ENCODE measurements at places on chromosomes 12 and 14.
A peak's percentile ranks its signal among the peaks of the same experiment; 100 is the strongest.

- peak; percentile 87 for DNase-seq
Observed at GRCh38 chr12:124160097-124160756, 134.7 kb upstream of the RFLNA start.

DNA sequence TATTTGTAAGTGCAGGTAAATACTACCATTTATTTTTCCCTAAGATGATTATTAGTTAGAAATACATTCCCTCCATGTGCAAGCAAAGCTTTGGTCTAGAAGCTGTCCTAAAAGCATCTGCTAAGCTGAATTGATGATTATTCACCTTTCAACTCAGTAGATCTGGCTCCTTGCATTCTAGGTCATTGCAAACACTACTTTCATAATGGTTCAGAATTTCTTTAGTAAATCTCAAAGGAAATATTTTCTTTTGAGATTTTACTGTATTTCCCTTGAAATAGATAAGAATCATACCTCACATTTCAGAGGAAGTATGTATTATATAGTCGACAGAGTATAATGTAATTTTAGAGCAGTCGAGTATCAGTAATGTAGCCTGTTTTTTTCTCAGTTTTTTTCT is 2.4 kb downstream of the ETNK1 start:
- DNase-seq, result peak; percentile 7

GRCh38 chr12:110791589-110791988 is 48.9 kb upstream of the PPP1CC start:
- DNase-seq, result no peak

DNA sequence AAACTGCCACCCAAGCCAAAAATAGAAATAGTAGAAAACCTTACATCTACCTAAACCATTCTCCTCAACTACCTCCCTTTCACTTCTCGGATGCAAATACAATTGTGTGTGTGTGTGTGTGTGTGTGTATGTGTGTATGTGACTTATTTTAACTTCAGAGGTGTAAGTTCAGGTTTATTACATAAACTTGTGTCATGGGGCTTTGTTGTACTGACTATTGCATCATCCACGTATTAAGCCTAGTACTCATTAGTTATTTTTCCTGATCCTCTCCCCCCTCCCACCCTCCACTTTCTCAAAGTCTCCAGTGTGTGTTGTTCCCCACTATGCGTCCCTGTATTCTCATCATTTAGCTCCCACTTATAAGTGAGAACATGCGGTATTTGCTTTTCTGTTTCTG is 592.5 kb upstream of the ATP2B1 start:
- no peak for DNase-seq

- no peak for DNase-seq
Observed at GRCh38 chr14:82414853-82415539, 881.3 kb upstream of the SEL1L start.

- DNase-seq, result no peak
Observed at GRCh38 chr12:24864796-24865125, 84.1 kb downstream of the BCAT1 start.

- DNase-seq, result no peak
Observed at GRCh38 chr12:56998316-56998715, 8.0 kb downstream of the ZBTB39 start.

GRCh38 chr14:69650948-69651369 is 39.6 kb downstream of the SUSD6 start:
- no peak for DNase-seq

DNA sequence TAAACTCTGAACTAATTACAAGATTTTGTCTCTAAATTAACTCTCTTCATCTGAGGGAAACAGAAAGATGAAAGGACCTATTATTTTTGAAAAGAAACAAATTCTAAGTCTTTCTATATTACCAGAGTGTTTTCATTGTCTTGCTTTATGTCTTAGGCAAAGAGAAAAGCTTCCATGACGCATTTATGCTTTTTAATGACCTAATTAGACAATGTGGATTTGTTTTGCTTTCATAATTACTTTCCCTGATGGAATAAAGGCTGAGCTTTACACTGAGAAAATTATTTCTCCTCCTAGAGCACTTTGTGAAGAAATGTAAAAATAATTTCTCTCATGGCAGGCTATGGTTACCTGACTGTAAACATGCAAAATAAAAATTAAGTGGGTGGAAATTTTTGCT is 138.0 kb upstream of the SLCO1C1 start:
- DNase-seq, result no peak

GRCh38 chr12:88206601-88207000 is 64.5 kb downstream of the TMTC3 start:
- no peak for DNase-seq

DNA sequence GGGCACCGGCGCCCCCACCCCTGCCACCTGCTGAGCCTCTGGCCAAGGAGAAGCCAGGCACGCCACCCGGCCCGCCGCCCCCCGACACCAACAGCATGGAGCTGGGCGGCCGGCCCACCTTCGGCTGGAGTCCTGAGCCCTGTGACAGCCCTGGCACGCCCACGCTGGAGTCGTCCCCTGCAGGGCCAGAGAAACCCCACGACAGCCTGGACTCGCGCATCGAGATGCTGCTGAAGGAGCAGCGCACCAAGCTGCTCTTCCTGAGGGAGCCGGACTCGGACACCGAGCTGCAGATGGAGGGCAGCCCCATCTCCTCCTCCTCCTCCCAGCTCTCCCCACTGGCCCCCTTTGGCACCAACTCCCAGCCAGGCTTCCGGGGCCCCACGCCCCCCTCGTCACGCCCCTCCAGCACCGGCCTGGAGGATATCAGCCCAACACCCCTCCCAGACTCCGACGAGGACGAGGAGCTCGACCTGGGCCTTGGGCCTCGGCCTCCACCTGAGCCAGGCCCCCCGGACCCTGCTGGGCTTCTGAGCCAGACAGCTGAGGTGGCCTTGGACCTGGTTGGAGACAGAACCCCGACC is 6.5 kb downstream of the SETD1B start:
- no peak for DNase-seq

GRCh38 chr12:49969651-49970429 is 2.9 kb upstream of the AQP6 start:
- no peak for DNase-seq

- DNase-seq, result peak; percentile 77
Observed at GRCh38 chr12:124928095-124928911, 13.9 kb upstream of the UBC start.

- DNase-seq, result peak; percentile 51
Observed at GRCh38 chr14:52961060-52961639, 10.3 kb upstream of the FERMT2 start.

- no peak for DNase-seq
Observed at GRCh38 chr12:108305991-108306501, 33.1 kb downstream of the CMKLR1 start.

GRCh38 chr12:76878099-76878898 is 520 bp downstream of the CSRP2 start:
- peak; percentile 65 for DNase-seq

DNA sequence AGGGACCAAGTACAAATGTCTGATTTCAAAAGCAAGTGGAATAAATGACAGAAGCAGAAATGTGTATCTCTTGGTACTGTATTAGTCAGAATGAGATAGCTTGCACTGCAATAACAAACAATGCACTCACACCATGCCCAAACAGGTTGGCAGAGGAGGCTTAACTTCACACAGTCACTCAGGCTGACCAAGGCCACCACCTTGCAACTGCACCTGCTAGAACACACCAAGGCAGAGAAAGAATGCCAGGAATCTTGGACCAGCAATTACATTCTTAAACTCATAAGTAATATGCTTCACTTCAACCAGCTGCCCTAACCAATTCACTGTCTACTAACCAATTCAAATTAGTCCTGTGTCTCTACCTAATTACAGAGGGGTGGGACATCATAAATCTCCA is 378.3 kb downstream of the BCL11B start:
- DNase-seq, result no peak

- no peak for DNase-seq
Observed at GRCh38 chr14:22448035-22448904, 140.8 kb downstream of the DAD1 start.

DNA sequence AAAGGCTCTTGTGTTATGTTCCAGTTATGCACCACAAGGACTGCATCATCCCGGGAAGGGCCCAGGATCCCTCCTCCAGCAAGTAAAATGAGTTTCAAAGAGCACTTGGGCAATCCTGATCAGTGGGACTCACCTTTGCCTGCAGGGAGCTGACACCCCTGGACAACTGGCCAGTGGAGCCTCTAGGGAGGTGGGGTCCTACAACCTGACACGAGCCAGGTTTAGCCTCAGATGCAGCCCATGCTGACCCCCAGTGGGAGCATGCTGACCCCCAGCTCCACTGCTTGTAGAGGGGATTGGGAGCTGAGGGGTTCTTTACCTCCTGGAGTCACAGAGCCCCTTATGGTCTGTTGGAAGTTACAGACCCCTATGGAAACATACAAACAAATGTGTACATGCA is 365.8 kb downstream of the CACNA1C start:
- DNase-seq, result no peak

- no peak for DNase-seq
Observed at GRCh38 chr14:29123017-29123416, 356.4 kb downstream of the FOXG1 start.

GRCh38 chr14:43706900-43707299 is 800.2 kb downstream of the FSCB start:
- DNase-seq, result no peak

DNA sequence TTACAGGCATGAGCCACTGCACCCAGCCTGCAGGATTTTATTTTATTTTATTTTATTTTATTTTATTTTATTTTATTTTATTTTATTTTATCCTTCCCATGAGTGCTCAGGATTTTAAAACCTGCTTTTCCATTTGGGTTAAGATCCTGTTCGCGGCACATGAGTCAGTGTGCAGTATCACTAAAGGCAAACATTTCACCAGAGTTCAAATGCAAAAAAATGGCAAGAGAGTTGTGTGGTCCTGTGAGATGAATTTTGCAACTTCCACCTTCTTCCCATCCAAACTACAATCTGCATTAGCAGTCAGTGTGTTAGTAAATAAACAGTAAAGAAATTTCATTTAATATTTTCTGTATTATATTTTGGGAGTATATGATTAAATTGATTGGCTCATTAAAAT is 29.0 kb downstream of the MOAP1 start:
- no peak for DNase-seq

DNA sequence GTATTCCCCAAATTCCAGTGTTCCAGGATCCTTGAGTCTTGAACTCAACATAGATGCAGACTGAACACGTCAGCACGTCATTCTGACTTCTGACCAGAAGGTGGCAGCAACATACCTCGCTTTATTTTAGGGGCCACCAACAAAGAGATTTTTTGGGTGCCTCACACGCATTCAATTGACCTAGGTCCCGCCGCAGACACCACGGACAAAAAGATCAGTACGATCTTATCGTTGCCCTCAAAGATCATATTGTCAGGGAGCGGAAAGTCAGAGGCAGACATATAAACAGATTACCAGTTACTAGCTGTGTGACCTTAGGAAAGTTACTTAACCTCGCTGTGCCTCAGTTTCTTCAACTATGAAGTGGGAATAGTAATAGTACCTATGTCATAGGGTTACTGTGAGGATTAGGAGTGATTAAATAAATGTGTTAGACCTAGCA is 6.5 kb upstream of the PRPH start:
- peak; percentile 80 for DNase-seq

DNA sequence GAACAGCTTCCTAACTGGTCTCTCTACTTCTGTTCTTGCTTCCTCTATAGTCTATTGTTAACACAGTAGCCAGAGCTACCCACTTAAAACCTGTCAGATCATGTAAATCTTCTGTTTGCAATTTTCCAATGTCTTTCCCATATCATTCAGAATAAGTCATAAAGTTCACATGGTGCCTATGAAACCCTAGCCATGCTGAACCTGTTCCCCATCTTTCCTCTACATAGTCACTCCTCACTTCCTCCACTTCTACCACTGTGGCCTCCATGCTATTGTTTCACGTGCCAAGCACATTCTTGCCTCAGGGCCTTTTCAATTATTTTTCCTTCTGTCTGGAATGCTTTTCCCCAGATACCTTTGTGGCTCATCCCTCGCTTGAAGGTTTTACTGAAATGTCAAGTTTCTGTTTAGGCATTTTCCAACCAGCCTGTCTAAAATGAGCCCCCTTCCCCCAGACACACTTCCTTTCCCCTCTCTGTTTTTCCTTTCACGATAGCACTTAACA is 132.1 kb downstream of the DYRK2 start:
- no peak for DNase-seq

GRCh38 chr12:40697566-40698259 is 5.5 kb downstream of the CNTN1 start:
- peak; percentile 67 for DNase-seq

DNA sequence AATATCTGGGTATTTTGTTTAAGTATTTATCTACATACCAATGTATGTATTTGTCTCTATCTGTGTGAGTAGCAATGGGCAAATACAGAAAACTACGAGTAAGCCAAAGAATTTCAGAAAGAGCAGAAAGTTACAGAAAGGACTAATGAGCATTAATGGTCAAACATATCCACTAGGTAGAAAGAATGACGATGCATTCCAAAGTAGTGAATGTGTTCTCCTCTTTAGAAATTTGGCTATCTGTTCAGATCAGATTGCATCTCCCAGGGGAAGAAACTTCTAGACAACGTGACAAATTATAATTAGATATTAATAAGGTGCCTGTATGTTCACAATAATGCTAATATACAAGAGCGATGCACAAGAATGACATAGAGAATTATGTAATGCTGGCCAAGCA is 194.5 kb upstream of the GZMB start:
- DNase-seq, result no peak

- DNase-seq, result no peak
Observed at GRCh38 chr14:104086661-104087461, 1.4 kb downstream of the ASPG start.

DNA sequence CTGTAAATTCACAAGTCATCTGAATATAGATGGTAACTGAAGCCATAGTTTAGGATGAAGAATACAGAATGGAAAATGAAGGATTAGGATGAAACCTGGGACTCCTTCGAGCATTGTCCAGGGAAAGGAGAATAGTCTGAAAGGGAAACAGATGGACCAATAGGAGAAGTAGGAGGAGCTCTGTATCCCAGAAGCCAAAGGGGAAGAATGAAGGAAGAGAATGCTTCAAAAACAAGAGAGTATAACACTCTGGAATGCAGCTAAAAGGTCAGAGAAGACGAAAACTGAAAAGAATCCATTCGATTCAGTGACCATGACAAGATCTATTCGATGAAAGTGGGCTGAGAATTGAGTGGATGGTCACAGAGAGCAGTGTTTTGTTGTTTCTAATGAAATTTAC is 1.0 kb downstream of the GMFB start:
- peak; percentile 30 for DNase-seq

DNA sequence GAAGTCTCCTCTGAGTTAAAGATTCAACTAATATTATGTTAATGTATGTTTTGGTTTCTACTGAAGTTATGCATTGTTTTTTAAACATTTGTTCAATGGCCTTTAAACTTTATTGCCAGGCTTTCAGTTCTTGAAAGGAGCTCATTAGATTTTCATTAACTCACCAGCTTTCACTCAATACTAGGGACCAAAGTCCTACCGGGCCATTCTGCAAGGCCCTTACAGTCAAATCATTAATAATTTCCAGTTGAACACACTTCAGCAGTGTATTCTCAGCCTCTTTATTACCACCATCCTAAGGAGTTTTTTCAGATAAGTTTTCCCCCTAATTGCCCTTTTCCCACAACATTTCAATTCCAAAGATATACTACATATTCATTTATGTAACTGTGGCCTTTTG is 409.2 kb downstream of the DIO2 start:
- no peak for DNase-seq
